Activated naive CD4-positive, alpha-beta T cell (primary cell): ENCODE measurements at places on chromosomes 11 and 22.

DNA sequence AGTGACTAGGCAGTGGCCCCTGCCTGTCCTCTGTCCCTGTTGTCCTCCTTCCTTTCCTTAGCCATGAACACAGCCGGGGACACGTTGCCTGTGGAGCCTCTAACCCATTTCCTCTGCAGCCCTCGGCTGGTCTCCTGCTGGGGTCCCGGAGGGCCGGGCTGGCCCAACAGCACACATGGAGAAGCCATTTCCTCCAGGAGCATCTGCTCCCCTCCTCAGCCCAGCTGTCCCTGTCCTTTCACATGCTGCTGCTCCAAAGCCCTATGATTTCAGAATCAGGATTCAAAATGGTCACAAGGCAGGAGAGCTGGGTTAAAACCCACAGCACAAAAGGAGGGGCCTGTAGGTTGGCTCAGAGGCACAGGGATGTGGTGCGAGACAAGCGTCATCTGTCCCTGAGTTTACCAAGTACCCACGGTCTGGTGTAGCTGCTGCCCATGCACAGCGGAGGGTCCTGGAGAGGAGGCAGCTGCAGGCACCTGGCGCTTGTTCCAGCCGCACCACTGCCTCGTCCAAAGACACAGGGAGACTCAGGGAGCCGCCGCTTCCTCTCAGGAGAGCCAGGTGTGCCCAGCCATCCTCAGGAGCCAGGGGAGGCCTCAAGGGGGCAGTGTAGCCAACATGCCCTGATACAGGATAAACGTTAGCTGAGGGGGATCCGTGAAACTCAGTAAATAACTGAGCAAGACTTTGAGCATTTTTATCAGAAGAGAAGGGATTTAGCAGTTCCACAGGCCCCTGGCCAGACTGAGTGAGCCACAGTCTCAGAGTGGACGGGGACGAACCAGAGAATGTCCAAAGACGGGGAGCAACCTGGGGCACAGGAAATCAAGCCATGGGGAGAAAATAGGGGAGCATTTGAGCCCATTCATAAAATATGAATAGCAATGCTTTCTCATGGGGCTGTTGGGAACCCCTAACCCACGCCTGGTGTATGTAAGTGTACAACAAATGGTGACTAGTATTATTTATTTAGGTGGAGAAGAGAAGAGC lies 3.9 kb upstream of the VSIG10L2 start:
- no peak for DNase-seq

DNA sequence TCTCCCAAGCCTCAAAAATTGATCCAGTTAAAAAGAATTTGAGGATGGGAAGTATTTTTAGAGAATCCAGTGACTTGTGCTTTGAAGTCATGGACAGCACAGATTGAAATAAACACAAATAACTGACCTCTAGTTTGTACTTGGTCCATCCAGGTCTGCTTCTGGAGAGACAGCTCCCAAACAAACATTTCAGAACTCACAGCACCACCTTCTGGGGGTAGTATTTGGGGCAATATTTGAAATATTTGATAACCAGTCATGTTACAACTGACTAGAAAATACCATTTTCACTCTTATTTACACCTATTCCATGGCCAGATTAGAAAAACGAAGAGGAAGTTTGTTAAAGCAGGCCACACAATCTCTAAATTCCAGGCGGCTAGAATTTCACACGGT lies 56.2 kb downstream of the CTSC start:
- DNase-seq = no peak

DNA sequence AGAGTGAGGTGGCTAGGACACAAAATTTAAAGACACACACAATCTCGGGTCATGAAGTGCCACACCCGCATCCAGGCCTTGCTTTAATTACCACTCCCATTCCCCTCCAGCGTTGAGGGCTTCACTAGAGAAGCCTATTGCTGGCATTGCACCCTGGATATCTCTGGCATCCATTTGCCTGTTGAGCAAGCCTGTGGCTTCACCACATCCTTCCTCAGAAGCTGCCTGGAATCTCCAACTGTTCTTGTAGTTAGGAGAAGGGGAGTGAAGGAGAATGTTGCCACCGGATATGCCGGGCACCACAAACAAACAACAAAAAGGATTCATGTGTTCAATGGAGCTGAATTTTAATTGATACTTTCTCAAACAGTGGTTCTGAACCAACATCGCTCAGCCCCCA lies 34.4 kb upstream of the RCN1 start:
- DNase-seq = no peak

DNA sequence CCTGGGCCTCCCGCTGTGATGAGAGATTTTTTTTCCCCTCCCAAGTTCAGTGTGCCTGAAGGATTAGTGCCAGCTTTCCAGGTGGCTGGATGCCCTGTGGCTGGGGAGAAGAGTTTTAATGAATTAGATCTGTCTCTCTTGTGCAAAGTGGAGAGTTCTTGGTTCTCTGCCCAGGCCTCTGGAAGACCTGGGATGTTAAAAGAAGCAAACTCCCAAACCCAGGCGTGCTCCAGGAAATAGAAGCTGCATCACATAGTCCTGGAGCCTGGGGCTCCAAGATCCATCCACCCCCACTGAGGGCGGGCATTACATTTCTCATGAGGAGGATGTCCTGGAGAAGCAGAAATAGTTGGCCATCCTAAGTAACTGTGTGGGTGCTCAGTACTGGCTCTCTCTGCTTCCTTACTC lies 30.6 kb downstream of the SDHAF2 start:
- no peak for DNase-seq
